KBM-7 (cell line): ENCODE measurements at places on chromosomes 11 and 22.

DNA sequence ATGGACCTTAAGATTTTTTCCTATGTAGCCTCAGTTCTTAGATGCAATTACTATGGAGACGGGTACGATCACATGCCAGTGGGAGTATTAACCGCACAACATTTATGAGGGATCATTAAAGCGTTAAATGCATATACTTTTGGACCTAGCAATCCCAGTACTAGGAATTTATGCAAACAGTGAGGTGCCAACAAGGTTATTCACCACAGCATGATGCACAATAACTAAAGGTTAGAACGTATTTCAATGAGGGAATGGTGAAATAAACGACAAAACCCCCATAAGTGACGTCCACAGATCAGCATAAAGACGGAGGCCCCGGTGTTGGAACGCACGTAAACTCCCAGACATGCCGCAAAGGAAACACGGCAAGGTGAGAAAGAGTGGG, 539 bp downstream of the SIRT3 start:
- no peak for DNase-seq

DNA sequence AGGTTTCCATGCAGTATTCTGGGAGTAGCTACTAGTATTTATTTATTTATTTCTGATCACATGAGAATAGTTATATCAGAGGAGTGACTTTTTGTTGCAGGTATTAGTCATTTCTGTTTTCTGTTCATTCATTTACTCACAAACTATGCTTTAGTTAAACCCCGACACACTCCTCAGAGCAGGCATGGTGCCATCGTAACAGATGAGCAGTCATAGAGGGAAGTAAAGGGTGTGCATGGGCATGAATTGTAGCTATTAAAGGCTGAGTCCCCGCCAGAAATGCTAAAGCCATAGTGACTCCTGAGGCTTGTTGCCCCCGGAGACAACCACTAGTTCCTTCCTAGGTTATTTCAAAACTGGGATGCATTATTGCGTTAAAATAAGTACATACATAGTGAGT, 10.6 kb downstream of the JHY start:
- DNase-seq, result no peak

- DNase-seq, result no peak
These were observed 349 bp downstream of the TSSC4 start for GRCh38 chr11:2400762-2401435.

- no peak for DNase-seq
These were observed 48.2 kb downstream of the UBASH3B start for GRCh38 chr11:122703541-122704272.

DNA sequence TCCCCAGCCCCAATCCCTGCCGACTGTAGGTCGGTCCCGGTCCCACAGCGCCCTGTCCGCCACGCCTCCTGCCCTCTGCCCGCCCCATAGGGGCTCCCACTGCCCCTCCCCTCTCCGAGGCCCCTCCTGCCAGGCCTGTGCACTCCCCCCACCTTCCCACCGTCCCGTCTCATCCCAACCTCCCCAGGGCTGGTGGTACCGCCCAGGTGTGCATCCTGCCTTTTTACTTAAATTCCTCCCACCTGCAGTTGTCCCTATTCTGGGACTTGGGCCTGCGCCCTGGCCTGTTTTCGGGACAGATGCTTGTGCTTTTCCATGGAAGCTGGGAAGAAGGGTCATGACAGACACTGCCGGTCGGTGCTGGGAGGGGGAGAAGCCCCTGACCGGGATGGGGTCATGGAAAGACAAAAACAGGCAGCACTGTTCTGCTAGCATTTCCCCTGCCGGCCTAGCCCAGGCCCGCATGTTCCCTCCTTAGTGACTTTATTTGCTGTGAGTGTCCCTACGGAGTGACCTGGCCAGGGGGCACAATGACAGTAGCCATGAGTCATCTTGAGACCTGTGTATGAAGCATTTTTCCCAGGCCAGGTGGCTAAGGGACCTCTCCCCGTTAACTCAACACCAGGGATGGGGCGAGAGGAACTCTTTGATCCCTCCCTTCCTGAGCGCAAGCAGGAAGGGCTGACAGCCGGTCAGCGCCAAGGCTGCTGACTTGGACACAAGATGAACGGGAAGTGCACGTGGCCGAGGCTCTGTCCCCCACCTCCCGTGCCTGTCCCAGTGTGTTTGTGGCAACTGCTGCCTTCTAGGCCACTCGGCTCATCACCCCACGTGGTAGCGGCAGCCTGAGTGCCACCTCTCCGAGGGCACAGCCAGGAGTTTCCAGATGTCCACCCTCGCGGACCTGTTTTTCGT, 7.1 kb downstream of the TBX1 start:
- no peak for DNase-seq

DNA sequence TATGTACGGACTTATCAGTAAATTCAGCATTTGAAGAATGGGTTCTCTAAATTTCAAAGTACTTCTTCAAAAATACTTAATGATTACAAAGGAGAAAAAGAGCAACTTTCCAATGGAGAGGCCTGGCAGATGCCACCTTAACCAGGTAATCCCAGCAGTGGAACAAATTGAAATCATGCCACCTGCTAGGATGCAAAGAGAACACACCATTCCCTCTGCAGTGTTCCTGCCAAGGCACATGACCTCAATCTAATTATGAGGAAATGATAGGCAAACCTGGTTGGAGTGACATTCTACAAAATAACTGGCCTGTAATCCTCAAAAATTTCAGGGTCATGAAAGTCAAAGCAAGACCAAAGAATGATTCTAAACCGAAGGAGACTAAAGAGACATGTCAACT, 21.5 kb downstream of the TNRC6B start:
- no peak for DNase-seq

DNA sequence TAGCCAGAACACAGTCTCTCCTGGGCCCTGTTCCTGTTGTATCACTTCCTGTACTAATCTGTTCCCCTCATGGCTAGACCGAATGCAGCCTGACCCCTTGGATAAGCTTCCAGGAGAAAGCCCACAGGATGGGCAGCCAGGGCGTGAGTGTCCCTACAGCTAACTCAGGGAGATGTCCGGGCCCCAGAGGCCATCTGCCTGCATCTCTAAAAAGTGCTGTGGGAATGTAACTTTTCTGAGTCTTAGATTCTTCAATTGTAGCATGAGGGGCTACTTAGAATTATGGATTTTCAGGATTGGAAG, 7.7 kb upstream of the MALAT1 start:
- DNase-seq, result no peak

DNA sequence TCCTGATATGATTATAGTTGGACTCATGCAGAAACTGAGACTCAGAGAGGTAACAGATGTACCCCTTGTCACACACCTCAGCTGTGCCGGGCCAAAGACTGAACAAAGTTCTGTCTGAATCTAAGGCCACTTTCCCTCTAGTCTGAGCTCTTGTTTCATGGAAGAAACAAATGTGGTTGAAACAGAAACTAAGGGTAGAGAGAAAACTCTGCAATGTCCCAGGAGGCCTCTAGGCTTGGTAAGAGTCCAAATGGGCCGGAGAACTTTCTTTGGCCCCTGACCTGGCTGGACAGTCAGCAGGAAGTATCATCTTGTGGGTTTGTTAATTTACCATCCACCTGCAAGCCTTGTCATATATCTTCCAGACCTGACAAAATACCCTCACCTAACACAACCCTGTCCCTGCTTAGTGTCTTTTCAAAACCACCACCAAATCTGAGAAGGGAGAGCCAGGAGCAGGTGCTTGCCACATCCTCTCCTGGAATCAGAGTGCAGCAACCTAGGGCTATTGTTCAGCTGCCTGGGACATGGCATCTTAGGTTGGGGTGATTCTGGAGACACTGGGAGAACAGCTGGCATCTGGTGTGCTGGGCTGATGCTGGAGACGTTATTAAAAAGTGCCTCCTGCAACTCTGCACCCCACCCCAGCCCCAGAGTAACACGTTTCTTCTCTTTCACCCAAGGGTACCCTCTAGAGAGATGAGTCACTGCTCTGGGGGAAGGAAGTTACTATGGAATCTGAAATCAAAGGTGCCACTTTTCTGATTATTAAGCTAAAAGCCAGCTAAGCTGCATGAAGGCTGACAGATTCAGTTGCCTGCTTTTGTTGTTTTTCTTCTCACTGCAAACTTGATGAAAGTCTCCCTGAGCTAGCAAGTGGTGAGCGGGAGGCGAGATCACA, 126.3 kb upstream of the TIMP3 start:
- DNase-seq, result no peak

- DNase-seq, result peak; percentile 43
These were observed 2.2 kb downstream of the BCR start for GRCh38 chr22:23182309-23183060.

GRCh38 chr11:45553383-45553936, 112.0 kb downstream of the CHST1 start:
- DNase-seq, result no peak

DNA sequence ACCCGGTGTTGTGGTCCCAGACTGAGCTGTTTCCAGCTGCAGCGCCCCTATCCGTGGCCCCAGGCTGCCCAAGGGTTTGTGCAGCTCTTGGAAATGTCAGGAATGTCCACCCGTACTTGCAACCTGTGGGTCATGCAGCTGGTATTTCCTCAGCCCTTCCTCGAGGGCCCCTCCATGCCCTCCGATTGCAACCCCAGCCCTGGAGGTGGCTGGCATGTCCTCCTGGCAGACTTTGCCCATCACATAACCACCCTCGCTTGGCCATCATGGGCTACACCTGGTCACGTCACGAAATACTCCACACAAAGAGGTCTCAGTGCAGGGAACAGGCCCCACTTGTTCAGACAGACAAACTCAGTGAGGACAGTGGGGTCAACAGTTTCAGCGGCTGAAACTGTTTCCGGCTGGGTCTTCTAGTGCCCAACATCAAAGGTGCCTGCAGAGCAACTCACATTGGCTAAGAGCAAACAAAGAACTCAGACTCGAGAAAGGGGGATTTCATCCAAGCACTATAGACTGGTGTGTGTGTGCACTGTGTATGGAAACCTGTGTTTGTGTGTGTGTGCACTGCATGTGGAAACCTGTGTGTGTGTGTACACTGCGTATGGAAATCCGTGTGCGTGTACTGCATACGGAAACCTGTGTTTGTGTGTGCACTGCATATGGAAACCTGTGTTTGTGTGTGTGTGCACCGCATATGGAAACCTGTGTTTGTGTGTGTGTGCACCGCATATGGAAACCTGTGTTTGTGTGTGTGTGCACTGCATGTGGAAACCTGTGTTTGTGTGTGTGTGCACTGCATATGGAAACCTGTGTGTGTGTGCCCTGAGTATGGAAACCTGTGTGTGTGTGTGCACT, 72.8 kb upstream of the CCND1 start:
- DNase-seq, result no peak

DNA sequence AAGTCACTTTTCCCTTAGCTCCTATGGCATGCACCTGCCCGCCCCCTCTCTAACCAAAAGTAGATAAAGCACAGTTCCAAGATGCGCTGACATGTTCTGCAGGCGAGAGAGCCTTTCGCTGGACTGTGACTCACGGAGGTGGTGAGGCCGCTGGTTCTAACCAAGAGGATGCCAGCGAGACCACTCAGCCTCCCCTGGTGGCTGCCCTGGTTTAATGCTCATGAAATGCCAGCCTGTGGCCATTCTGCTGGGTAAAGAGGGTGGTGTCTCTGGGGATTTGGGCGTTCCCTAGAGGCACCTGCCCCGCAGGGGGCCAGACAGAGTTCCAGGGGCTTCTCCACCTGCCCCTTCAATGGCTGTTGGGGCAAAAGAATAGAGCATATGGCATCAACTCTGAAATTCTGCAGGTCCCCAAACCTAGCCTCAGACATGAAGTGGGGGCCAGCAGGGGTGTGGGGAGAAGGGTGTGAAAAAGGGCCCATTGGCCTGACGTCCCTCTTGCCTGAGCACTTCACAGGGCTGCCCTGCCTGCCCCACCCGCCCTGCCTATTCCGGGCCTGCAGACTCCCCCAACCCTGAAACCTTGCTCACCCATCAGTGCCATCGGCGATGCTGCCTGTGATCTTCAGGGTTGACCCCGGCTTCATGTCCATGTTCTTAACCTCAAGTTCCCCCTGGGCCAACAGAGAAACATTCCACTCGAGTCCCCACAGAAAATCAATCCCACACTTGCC, 8.5 kb downstream of the LGALS2 start:
- no peak for DNase-seq

- peak; percentile 54 for DNase-seq
These were observed 8.5 kb downstream of the FHIP1B start for GRCh38 chr11:6225896-6226295.

- no peak for DNase-seq
These were observed 54.6 kb downstream of the LRRC32 start for GRCh38 chr11:76615950-76616349.

- DNase-seq, result no peak
These were observed 179.4 kb upstream of the SNX19 start for GRCh38 chr11:131095511-131096185.

- DNase-seq, result no peak
These were observed 1196.2 kb upstream of the TENM4 start for GRCh38 chr11:80636999-80637398.

DNA sequence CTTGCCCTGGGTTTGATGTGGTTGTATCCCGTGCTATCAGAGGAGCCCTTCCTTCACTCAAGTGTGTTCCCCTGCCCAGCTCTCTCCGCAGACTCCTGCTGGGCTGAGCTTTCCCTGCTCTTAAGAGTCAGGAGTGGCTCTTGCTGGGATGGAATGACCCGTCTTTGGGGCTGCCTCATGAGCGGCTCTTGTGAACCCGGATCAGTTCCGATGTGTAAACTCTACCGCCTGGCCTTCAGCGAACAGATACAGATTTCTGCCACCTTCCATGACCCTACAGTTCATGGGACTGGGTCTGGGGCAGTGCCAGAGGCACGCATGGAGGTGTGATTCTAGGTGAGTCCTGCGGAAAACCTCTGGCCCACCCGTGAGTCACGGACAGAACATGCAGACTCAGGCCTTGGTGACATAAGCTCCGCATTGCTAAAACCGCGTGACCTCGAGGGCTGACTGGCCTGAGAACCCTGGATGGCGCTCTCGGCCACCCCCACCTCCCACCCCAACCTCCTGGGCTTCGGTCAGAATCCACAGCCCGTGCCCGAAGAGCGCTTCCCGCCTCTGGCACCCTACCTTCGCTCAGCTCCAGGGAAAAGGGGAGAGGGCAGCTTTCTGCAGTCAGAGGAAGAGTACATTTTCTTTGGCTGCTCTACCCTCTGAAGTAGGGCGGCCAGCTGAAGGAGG, 1.3 kb upstream of the ZBTB16 start:
- no peak for DNase-seq

DNA sequence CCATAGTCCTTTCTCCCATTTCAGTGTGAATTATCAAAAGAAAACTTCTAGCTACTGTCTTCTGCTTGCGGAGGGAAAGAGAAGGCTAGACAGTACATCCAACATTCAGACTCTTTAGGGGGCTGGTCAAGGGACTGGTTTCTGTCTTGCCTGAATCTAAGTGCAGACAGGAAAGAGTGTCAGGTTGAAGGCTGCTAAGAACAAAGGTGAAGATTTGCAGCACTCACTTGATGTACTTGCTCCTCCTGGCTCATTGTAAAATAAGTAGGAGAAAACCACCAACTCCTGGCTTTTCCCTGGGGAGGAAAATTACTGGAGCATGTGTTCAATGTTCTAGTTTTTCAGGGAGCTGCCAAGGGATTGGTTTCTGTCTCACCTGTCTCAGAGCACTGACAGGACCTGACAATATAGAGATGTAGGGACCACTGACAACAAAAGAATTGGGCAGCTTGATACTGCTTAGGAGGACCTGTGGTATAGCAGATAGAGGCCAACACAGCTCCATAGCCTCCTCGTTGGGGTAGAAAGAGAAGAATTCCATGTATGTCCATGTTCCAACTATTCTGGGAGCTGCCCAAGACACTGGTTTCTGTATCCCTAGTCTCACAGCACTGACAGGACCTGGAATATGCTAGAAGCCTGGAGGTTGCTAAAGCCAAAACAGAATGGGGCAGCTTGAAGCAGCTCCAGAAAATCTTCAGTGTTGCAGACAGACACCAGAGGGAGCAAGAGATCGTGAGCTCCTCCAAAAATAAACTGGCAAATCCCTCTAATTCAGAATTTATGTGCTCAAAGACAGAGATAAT, 39.7 kb upstream of the MMP12 start:
- peak; percentile 60 for DNase-seq
